ENCODE measurements at places on chromosomes 5 and 9.

- DNase-seq = no peak
These were observed at the start of gene FBP2 for GRCh38 chr9:94593459-94594345. Gene FBP2, minus strand, starts transcription at chr9:94593824. Its CDS starts 98 bp downstream, at chr9:94593726.

- DNase-seq = no peak
These were observed 20.1 kb upstream of the SLC36A1 start for GRCh38 chr5:151427258-151427657.

DNA sequence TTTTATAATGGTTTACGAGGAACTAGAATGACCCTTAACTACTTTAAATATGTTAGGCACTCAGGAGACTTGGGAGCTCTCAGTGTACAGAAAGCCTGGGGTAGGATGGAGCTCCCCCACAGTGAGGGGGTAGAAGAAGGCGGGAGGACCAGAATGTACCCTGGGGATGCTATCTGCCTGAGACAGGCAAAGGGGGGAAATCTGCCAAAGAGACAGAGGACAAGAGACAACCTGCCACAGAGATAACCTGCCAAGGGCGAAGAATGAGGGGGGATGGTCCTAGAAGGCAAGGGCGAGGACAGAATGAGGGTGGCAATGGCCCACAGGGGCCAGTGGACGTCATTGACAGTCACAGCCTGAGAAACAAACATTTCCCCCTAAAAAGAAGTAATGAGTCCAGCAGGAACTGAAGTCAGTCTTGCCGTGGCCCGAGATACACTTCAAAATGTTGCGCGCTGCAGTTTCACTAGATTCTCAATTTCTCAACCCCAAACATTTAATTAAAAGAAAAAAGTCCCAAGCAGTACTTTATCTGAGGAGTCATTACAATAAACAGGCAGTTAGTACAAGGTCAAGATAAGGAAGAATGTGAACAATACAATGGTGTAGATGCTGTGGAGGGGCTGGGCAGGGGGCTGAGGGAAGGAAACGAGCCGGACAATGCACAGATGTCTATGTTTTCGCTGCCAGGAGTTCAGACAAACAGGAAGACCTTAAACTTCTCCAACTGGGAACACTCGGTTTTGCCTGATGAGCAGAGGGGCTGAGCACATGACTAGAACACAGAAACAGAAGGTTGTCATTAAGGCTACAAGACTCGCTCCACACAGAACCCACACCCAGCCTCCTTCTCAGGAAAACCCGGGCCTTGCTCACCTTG, 125.0 kb downstream of the LHFPL2 start:
- no peak for DNase-seq

DNA sequence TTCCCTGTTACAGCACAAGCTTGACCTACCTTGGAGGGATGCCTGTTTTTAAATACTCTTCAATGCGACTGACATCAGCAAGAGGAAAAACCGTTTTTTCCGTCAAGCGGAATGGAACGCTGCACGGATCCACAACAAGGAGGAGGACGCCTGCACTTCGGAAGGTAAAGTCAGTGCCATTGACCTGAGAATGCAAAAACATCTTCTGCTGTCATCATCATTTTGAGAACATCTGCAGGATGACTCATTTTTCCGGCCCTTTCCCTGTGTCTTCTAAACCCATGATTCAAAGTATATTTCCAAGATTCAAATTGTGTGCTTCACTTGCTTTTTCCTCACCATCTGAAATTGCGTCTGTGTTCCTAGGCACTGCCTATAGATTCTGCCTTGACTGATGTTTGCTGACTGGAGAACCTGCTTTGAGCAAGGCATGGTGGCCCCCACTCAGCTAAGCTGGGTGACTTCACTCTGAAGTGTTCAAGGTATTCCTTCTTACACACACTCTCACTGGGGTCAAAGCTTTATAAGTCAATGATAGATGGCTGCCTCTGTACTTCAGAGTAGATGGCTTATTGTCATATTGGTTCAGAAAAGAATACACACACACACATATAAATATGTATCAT, 78.1 kb downstream of the CEMIP2 start:
- no peak for DNase-seq

DNA sequence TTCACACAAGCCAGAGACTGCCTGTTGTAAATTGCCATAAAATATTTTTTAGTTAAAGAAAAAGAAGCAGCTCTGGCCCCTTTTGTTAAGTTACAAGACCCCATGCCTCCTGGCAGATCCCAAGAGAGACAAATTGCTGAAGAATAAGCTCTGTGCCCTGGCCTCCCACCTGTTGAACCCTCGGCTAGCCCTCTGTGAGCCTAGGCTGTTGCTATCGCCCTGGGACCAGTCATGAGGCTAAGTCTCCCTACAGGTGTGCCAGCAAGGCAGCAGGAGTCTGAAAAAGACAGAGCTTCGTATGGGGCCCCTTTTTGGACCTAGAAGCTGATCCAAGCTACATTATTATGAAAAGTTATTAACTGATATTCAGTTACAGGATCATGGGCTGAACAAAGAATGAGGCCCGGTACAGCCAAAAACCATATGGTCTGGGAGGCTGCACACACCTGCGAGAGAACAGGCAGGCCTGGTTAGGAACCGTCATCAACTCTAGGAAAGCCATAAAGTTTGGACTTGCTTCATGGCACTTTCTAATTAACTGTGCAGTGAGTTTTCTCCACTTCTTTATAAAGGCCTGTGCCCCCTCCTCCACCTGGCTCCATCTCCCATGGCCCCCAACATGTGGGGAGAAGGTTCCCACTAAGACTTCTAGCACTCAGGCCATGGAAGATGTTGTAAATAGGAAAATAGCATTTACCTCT, 384.7 kb downstream of the ENC1 start:
- no peak for DNase-seq
